Stimulated activated CD8-positive, alpha-beta memory T cell treated with anti-CD3 and anti-CD28 coated beads, Interleukin-15, amount 100 ng/mL, for 1 hour (primary cell): ENCODE measurements at places on chromosomes 2 and 18.

GRCh38 chr2:172630181-172630580, 74.3 kb downstream of the PDK1 start:
- DNase-seq: no peak

- no peak for DNase-seq
Measured at GRCh38 chr2:83016343-83017110, 1442.6 kb downstream of the SUCLG1 start.

DNA sequence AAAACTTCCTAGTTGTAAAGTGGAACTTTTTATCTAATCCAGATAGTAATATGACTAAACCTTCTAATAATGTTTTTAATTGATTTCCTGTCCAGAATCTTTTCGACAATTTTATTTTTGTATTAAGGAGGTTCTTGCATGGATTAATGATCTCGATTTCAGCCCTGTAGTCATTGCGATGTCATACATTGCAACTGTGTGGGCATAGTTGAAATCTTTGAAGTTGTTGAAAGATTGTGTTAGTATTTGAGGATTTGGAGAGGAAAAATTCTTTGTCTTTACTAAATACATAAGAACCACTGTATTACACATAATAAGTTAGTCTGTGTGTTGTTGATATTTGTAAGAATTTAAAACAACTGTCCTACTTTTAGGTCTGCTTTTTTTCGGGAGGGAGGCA, 31.1 kb downstream of the ACSL3 start:
- no peak for DNase-seq

DNA sequence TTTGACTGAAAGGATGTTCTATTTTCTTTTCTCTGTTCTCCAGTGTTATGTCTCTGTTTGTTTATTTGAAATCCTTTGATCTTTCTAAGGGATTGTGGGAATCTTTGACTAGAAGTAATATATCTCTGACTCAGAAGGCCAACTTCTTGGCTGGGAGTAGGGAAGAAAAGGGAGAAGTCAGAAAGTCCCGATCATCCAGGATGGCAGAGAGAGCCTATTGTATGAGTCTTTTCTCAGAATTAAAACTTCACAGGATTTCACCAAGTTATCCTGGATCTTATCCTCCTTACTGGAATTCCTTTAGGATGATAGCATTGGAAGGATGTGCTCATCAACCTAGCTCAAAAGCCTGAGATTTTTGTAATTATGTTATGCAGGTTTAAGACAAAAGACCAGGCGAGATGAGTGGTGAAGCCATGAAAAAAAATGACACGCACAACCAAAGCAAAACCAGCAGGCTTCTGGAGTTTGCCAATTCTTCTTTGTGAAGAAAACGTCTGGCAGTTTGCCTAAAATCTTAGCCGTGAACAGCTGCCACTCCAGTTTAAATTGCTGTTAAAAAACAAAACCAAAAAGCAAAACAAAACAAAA, 383.6 kb upstream of the SMIM21 start:
- DNase-seq: no peak

- DNase-seq: no peak
Measured at GRCh38 chr2:224162122-224162521, 123.0 kb upstream of the SERPINE2 start.

DNA sequence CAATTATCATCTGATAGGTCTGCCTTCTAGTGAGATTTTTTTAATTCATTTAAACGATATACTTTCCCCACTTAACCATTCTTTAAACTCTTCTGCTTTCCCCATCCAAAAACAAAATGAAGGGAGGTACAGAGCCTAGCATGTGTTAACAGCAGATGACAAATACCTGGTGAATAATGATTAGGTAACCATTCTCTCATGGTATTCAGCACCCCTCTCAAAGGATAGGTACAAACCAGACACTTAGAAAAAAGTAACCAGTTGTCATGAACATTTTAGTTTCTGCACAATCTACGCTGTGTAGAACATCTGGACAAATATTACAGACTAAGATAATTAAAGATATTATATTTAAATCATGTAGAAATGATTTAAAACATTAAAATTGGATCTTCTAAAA, 56.3 kb downstream of the DNAH7 start:
- no peak for DNase-seq

GRCh38 chr18:44876024-44876423, 195.3 kb downstream of the SETBP1 start:
- no peak for DNase-seq

DNA sequence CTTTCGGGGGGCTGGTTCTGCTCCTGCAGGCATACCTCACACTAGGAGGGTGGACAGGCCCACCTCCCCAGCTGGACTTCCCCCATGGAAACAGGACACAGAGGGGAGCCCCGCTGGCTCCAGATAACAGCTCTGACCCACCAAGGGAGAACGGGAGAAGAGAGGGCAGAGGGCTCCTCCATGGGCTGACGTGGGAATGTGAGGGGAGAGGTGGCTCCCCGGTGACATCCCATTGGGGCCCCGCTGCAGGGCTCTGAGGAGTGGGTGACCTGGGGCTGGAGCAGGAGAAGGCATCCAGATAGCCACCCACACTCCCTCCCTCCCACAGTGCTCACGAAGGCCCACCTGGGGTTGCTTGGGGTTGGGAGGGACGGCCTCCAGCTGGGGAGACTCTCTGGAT, 45.9 kb downstream of the FBLN7 start:
- DNase-seq: no peak
